ENCODE measurements at places on chromosomes 12 and 14.

- DNase-seq: no peak
Observed at GRCh38 chr14:105470350-105471296, 4.0 kb upstream of the CRIP2 start.

GRCh38 chr14:69358233-69358963, 39.7 kb downstream of the ERH start:
- DNase-seq: no peak

DNA sequence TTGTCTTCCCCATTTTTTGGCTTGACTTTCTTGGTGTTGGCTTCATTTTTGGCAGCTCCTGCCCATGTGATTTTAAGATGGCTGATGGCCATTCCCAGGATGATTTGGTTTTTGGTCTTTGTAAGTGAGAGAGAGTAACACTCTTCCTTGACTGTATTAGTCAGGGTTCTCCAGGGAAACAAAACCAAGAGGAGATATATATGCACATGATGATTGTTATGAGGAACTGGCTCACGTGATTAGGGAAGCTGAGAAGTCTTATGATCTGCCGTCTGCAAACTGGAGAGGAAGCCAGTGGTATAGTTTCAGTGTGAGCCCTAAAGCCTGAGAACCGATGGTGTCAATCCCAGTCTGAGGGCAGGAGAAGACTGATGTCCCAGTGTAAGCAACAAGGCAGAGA, 146.6 kb downstream of the NRXN3 start:
- no peak for DNase-seq

DNA sequence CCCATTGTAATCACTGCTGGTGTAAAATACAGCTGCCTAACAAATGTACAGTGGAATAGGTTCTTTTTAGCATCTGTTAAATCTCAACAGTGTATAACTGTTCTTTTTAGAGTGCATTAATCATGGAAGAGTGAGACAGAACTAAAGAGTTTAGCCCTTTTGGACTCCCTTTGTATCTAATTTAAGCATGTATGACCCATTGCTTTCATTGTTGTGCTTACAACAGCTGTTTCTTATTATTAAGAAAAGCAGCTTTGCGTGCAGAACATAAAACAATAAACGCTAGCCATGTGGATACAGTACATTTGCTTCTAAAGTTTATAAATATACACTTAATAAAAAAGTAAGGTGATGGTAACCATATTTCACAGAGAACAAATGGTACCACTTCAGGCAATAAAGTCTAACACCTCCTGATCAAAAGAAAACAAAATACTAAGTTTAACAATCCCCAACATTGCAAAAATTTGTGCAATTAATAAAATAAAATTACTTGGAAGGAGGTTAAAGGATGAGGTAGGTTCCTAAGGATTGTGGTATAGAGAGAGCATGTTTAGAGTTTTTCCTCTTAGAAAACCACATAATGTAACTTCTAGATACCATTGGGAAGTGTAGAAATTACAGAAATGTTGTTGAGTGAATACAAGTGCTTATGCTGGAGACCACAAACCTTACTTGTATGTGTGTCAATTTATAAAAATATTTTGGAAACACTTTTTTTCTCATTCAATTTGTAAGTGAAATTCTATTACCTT, 448.7 kb downstream of the SLC6A15 start:
- no peak for DNase-seq

GRCh38 chr14:72699852-72700257, 194.0 kb downstream of the DPF3 start:
- DNase-seq: no peak

DNA sequence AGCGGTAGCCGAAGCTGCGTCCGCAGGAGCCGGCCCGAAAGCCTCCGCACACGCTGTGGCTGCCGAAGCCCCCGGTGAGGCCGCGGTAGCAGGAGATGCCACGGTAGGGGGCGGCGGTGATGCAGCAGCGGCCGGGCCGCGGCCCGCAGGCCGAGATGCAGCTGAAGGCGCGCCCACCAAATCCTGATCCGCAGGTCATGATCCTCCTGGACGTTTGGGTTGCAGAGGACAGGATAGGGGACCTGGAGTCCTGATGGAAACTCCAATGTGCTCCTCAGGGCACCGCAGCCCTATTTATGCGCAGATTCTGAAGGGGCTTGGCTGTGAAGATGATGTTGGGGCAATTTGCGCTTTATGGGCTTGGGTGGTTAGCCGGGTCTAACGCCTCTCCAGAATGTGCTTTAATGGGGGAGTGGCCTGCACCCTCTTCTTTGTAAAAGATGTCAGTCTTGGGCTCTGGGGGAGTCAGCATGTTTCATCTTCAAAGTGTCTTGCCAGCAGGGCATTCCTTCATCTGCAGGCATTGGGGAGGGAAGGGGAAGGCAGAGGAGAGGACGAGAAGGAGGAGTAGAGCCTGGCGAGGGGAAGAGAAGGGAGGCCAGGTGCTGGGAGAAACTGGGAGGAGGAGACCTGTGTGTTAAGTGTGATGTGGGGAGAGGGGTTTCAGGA, at the start of gene KRT81:
TSS of gene KRT81 (minus strand) at position 268 of the 669 bp plus-strand sequence. CDS start at position 199, 69 bp downstream.
- DNase-seq: no peak

GRCh38 chr14:100982353-100982752, 78.8 kb upstream of the RTL1 start:
- no peak for DNase-seq

DNA sequence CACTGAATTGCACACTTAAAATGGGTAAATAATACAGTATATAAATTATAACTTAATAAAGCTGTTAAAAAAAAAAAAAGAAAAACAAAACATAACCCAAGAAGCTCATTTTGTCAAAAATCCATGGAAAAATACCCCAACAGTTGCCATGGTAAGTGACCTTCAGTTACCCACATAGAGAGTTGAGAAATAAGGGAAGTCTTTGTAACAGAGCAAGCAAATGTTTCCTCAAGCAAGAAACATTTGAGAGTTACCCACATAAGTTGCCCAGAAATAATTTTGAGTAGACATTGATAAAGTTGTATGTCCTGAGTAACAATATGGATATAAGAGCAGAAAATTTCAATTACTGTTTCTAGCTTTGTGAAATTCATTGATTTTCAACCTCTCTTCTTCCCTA, 227.4 kb downstream of the CCDC59 start:
- no peak for DNase-seq

GRCh38 chr12:67193704-67194103, 75.5 kb upstream of the CAND1 start:
- DNase-seq: no peak

- no peak for DNase-seq
Observed at GRCh38 chr12:103310546-103311270, 185.1 kb downstream of the C12orf42 start.

DNA sequence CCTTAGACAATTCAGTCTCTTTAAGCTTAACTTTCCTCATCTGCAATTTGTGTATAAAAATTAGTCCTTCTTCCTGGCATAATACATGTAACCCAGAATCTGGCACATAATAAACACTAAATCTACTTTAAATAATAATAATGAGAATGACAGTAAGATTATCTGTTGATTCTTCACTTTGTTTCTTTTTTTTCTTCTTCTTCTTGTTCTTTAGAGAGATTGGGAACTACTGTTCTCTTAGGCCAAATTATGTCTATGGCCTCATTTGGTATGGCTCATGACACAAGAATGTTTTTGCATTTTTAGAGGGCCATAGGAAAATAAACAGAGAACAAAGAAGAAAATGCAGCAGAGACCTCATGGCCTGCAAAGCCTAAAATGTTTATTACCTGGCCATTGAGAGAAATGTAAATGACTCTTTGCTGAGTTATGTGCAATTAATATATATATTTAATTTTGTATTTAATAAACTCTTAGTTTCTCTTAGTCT, 275.8 kb downstream of the SLC6A15 start:
- no peak for DNase-seq
